ENCODE measurements at places on chromosomes 2 and 18.

DNA sequence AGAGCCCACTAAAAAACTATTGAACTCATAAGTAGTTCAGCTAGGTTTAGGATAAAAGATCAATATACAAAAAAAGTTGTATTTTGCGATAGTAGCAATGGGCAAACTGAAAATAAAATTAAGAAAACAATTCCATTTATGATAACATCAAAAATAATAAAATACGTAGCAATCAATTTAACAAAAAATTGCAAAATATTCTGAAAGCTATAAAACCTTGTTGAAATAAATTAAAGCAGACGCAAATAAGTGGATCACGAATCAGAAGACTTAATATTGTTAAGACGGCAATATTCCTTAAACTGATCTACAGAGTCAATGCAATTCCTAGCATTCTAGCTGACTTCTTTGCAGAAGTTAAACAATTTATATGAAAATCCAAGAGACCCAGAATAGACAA lies 24.5 kb downstream of the ABCB11 start:
- no peak for DNase-seq

DNA sequence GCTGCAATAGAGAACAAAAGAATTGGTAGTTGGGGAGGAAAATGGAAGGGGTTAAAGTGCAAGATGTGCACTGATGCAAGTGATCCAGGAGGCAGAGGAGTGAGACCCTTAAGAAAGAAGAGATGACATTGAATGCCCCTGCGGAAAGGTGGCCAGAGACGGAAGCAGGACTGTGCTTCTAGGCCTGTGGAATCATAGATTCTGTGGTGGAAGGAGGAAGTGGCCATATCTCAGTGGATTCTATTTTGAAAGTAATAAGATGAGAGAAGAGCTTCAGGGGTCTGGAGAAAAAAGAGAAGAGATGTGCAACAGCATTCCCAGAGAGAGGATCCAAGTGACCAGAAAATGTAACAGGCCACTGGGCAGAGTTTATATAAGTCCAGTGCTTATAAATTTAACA lies 18.6 kb upstream of the GYPC start:
- no peak for DNase-seq

- no peak for DNase-seq
These were observed 39.4 kb downstream of the TRAPPC12 start for GRCh38 chr2:3418766-3419404.

DNA sequence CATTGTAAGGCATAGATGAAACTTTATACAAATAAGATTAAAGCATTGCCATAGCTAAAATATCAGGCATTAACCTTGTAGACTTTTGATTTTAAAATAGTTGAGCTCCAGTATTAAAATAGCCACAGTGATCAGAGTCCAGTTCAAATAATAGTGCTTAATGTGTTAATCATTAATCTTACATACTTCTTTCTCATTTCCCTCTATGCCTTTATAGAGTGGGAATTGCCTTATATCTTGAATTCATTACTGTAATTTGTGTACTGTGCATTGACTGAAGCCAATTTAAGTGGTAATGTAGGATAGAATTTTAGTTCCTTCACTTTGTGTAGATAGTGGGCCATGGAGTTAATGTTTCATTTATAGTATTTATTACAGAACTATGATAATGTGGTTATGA lies 549.2 kb upstream of the VWC2L start:
- no peak for DNase-seq

All from hematopoietic multipotent progenitor cell treated with erythropoietin and hydrocortisone succinate and interleukin-3 and kit ligand, for 17 days (in vitro differentiated cells).